Natural killer cell (primary cell): ENCODE measurements at places on chromosomes 2 and 18. TPM values are rescaled to one million over a fixed set of nuclear protein-coding genes. Genes with fewer than 3 reads are reported as not detected.

Gene CCL20
- 2.0 TPM for total RNA-seq

GRCh38 chr2:157866202-157866601 is 9.9 kb downstream of the ACVR1 start:
- no peak for DNase-seq
- H3K4me1 ChIP-seq, result no peaks in the 10 kb centered on the region
- H3K27ac ChIP-seq, result no peak overlapping the region

DNA sequence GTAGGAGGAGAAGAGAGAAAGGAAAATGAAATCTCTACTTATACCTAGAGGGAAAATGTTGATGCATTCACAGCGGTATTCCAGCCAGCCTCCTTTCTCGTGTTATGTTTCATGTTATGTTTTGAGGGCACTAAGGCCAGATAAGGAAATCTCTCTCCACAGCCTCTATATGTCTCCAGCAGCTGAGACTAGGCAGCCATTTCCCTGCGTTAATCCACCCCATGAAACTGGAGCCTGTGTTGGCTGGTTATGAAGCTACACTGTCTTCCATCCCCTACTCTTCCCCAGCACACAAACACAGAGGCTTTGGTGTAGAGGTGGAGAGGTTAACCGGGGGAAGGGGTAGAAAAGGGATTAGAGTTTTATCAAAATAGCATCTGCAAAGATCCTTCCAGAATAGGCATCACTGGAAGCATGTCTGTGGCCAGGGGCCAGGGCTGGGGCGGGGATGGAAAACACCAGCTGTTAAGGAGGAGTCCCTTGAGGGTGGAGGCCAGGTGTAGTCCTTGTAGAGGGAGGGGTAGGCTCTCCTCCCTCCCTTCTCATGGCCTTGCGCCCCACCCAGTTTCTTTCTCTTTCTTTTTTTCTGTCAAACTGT is 100.9 kb upstream of the TNP1 start:
- no peak overlapping the region for H3K4me3 ChIP-seq
- DNase-seq, result no peak
- H3K36me3 ChIP-seq, result no peaks in the 10 kb centered on the region
- H3K4me1 ChIP-seq, result no peaks in the 10 kb centered on the region
- no peaks in the 10 kb centered on the region for H3K27me3 ChIP-seq
- H3K27ac ChIP-seq, result no peak overlapping the region

- no peaks in the 10 kb centered on the region for H3K36me3 ChIP-seq
- no peak overlapping the region for H3K27ac ChIP-seq
- no peak for DNase-seq
- no peak overlapping the region for H3K4me3 ChIP-seq
- no peaks in the 10 kb centered on the region for H3K27me3 ChIP-seq
These were observed 150.0 kb upstream of the LRP1B start for GRCh38 chr2:142280831-142281230.

GRCh38 chr18:70362258-70362657 is 73.4 kb downstream of the SOCS6 start:
- no peak overlapping the region for H3K27ac ChIP-seq
- H3K4me3 ChIP-seq, result no peak overlapping the region
- H3K4me1 ChIP-seq, result no peaks in the 10 kb centered on the region
- no peaks in the 10 kb centered on the region for H3K36me3 ChIP-seq

- H3K4me3 ChIP-seq, result no peak overlapping the region
- no peaks in the 10 kb centered on the region for H3K36me3 ChIP-seq
- no peaks in the 10 kb centered on the region for H3K27me3 ChIP-seq
These were observed 68.9 kb downstream of the HPCAL1 start for GRCh38 chr2:10371441-10372196.

- H3K4me3 ChIP-seq, result no peak overlapping the region
- H3K27me3 ChIP-seq, result no peaks in the 10 kb centered on the region
- no peak overlapping the region for H3K27ac ChIP-seq
- DNase-seq, result no peak
- no peaks in the 10 kb centered on the region for H3K4me1 ChIP-seq
- no peaks in the 10 kb centered on the region for H3K36me3 ChIP-seq
These were observed 216.8 kb downstream of the PID1 start for GRCh38 chr2:229054311-229054710.
